Fibroblast of skin of right biceps (primary cell): ENCODE measurements at places on chromosomes 4 and X.

DNA sequence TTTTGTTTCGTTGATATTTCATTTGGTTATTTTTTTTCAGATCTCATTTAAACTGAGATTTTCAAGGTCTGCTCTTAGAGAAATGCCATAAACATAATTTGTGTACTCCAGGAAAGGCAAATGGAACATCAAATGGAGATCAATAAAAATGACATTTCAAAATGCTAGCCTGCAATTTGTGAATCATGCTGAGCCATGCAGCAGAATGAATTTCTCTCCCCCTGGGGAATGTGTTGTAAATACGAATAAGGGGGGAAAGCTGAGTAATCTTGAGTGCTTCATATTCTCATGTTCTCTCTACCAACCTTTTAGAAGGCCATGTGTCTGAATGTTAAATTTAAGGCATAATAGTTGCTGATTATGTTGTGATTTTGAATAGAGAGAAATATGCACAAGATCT lies 7.8 kb downstream of the ZCCHC4 start:
- DNase-seq, result peak; percentile 67

DNA sequence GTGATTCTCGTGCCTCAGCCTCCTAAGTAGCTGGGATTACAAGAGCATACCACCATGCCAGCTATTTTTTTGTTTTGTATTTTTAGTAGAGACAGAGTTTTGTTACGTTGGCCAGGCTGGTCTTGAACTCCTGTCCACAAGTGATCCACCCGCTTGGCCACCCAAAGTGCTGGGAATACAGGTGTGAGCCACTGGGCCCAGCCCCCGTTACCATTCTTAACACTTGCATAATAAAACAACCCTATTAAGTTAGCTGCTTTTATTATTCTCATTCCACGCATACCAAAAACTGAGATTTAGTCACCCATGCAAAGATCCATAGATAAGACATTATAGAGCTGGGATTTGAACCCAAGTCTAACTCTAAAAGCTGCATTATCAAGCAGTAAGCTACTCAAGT lies 6.0 kb upstream of the TEX13A start:
- no peak for DNase-seq

- no peak for DNase-seq
Observed at GRCh38 chr4:26204249-26204825, 116.5 kb upstream of the RBPJ start.

DNA sequence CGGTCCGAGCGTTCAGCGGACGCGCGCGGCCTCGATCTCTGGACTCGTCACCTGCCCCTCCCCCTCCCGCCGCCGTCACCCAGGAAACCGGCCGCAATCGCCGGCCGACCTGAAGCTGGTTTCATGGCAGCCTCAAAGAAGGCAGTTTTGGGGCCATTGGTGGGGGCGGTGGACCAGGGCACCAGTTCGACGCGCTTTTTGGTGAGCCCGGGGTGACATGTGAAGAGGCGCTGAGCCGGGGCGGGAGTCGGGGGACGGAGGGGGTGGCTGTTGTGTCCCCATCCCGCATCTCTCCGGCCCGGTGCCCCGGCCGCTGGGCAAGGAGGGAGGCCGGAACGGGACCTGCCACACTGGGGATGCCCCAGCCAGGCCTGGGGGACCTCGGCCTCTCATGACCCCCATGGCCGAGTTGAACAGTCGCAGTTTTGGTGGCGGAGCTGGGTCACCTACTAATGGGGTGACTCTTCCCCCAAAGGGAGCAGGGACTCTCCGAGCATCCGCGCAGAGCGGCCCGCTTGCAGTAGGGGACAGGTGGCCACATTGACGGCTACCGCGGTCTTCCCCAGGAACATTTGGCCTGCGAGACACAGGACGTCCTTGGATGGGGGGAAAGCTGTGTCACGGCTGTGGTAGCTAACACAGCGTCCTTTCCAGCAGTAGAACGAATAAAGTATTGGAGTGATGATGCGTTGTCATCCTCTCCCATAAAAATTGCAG lies at the start of gene GK:
TSS of gene GK (plus strand) at position 9 of the 717 bp plus-strand sequence. CDS start at position 124, 115 bp downstream.
- DNase-seq, result no peak

GRCh38 chr4:6674500-6675149 lies 19.1 kb upstream of the S100P start:
- DNase-seq, result peak; percentile 39

DNA sequence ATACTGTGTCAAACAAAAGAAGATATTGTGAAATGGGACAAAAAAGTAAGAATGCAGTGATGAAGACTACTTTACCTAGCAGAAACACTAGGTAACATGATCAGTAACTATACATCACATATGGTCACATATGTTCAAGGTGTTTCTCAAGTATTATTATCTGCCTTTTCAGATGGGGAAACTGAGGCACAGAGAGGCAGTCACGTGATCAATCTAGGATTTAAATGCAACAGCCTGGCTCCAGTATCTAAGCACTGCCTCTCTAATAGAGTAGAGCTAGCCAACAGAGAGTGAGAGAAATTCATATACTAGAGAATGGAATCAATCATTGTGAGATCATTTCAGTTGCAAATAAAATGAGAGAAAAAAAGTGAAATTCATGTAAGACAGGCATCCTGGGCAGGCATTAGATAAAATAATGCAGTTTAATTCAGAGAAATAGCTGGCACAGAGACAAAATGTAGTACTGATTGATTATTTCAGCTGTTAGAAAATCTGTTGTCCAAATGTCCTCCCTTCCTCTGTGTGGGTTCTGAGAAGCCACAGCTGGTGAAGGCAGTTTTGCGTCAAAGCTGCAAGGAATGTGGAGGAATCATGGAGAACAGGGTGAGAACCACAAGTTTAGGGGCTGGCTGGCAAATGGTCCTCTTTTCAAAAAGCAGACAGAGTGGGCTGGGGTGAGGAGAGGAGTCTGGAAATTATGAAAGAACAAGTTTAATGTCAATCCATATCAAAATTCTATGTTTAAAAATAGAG lies 26.0 kb downstream of the SMIM43 start:
- peak; percentile 67 for DNase-seq

DNA sequence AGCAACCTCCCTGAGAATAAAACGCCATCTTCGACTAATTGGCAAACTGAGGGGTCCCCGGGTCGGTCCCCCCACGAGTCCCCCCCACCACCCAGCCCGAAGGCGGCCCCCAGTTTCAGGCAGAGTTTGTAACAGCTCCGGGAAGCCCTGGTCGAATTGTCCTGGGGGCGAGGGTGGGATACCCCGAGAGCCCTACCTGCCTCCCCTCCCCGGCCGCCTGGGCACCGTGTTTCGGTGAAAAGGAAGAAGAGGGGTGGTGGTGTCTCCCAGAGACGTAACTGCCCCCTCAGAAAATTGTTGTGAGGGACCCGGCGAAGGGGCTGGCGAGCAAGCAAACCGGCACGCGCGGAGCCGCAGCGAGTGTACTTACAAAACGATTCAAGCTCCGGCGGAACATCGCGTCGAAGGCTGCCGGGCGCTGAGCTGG lies 1.2 kb downstream of the ATP11C start:
- DNase-seq, result no peak

DNA sequence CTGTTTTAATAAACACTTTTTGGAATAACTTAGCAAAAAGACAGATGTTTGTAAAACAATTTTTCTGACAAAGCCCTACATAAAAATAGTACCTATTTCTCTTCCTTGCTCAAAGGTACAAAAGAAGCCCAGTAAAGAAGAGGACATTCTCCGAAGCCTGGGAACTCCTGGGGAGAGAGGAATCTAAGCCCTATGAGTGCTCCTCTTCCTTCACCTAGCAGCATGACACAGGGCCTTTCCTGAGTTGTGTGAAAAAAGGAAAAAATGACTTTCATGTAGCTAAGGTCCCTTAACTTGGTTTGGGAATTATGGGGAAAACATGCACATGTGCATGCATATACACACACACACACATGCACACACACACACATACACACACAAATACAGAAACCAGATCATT lies 586.9 kb downstream of the TMA16 start:
- no peak for DNase-seq

GRCh38 chr4:169071747-169072146 lies 61.7 kb upstream of the CBR4 start:
- DNase-seq, result no peak

GRCh38 chr4:81410680-81411079 lies 61.0 kb downstream of the RASGEF1B start:
- no peak for DNase-seq

GRCh38 chrX:17860811-17861488 lies at the start of gene RAI2:
Gene RAI2 (minus strand): TSS chrX:17861298. CDS start chrX:17802010, 59,288 bp downstream.
- DNase-seq, result no peak

DNA sequence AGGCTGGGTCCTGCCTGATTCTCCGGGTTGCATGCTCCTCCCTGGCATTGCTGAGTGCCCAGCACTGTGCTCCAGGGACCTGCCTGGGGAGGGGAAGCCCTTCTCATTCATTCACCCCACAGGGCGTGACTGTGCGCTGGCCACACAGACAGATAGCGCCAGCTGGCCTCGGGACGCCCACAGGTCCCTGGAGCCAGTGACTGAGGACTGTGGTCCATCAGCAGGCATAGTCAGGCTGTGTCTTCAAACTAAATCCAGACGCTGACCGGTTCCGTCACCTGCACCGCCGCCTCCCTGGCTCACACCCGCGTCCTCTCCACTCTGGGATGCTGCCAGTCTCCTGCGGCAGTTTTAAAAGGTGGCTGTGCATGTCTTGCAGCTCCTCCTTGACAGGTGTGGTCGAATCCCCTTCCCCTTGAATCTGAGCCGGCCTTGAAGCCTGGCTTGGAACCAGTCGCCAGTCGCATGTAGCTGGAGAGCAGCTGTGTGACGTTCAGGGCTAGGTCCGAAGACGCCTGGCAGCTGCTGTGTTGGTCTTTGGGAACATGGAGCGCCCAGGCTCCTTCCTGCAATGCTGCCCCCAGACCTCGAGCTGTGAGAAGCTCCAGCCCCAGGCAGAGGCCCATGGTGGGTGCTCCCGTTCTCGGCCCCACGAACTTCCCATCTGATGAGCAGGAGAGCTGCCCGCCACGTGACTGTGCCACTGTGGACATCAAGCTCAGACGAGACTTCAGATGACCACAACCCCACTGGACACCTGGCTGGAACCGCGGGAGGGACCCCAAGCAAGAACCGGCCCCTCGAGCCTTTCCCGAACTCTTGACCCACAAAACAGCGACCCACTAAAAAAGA lies 94.1 kb downstream of the ADRA2C start:
- DNase-seq, result no peak

- no peak for DNase-seq
Observed at GRCh38 chrX:154459832-154460231, 1.8 kb downstream of the PLXNA3 start.

GRCh38 chr4:37631551-37631950 lies 54.6 kb downstream of the RELL1 start:
- peak; percentile 28 for DNase-seq
